ENCODE measurements at places on chromosomes 4 and X.

DNA sequence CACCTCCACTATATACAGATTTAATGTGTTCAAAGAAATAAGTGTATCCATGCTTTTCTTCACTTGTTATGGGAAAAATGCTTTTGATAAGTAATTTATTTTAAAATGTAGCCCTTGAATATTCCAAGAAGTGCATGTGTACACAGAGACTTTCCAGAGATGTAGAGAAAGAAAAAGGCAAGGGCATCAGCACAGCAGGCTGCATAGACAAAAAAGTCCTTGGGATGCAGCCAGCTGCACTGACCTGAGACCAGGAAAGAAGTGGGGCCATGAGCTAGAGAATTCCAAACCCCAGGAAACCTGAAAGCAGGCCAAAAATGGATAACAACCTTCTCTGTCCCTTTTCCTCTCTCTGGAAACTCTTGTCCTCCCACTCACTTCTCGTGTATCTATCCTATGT, 51.6 kb upstream of the PRDM8 start:
- DNase-seq: no peak

DNA sequence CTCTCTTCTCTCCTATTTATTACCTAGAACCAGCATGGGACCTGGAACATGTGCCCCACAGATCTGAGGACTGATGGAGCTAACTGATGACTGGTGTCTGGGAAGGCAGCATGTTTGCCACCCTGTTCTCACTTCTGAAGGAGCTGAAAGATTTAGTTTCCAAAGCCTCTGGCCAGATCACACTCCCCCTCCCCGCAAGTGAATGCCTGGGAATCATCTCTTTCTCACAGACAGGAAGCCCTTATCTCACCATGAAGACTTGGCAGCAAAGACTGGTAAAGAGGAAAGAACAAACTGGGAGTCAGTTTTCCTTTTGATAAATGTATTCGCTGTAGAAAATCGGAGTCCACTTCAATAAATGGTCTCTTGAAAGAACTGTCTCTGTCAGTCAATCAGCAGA, 21.0 kb upstream of the PCYT1B start:
- no peak for DNase-seq

DNA sequence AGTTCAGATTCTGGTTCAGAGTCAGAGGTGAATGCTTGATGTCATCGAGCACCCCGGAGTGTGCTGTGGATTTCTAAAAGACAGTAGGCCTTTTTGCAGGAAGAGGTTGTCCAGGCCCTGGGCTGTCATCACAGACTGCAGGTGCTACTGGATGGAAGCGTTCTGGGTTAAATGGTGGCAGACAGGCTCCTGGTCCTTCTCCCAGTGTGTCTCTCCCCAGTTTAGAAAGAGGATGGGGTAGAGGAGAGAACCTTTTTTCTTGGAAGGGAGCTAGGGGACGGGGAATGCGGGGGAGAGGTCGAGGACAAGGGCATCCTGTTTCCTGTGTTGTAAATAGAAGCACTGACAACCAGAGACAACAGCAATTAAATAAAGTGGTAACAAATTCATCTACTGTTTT, 102.3 kb upstream of the NUDT6 start:
- DNase-seq: no peak

- DNase-seq: no peak
Observed at GRCh38 chrX:148771440-148771839, 271.0 kb downstream of the AFF2 start.

Measured in activated CD4-positive, alpha-beta T cell treated with anti-CD3 and anti-CD28 coated beads for 1 hour (primary cell).